ENCODE measurements at places on chromosomes 6 and 20.

DNA sequence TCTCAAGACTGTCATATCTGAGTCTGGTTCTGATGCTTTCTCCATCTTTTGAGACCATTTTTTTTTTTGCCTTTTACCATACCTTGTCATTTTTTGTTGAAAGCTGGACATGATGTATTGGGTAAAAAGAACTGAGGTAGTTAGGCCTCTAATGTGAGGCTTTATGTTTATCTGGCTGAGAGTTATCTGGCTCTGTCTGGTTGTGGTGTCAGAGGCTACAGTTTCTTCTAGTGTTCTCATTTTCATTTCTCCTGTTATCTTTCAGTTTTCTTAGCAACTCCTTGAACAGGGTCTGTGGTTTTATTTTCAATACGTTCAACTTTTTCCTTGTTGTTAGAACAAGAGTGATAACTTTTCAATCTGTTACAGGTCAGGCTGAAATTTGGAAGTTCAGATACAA, 49.2 kb upstream of the ATXN1 start:
- no peak for DNase-seq

DNA sequence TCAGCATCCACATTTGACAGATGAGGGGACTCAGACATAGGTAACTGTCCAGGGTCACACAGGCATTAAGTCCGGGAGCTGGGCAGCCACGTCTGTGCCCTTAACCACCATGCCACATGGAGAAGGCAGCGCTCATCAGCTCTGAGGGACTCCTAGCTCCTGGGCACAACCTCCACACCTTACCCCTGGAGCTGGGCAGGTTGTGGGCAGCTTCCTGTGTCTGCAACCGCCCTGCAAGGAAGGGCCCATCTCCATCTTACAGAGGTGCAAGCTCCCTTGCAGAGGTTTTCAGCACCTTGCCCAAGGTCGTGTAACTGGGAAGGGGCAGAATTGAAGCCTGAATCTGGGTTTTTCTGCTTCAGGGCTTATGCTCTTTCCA, 7.9 kb downstream of the CCDC167 start:
- no peak for DNase-seq

DNA sequence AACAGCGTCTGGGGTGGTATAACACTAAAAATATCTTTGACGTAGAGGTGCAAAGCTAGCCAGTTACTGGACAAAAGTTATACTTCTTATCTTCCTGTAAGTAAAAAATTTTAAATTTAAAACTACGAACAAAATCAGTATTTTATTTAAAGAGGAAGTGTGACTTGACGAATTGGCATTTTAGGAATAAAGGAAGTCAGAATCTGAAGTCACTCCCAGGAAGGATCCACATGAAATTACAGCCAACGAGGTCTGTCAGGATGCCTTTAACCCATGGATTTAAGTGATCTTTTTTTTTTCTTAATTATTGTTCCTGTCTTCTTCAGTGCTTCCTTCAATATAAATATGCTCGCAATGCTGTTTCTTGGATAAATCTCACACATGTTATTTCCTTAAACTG, 27.2 kb upstream of the SNX9 start:
- no peak for DNase-seq

- no peak for DNase-seq
These were observed 151.7 kb downstream of the GRIK2 start for GRCh38 chr6:101545191-101545590.

DNA sequence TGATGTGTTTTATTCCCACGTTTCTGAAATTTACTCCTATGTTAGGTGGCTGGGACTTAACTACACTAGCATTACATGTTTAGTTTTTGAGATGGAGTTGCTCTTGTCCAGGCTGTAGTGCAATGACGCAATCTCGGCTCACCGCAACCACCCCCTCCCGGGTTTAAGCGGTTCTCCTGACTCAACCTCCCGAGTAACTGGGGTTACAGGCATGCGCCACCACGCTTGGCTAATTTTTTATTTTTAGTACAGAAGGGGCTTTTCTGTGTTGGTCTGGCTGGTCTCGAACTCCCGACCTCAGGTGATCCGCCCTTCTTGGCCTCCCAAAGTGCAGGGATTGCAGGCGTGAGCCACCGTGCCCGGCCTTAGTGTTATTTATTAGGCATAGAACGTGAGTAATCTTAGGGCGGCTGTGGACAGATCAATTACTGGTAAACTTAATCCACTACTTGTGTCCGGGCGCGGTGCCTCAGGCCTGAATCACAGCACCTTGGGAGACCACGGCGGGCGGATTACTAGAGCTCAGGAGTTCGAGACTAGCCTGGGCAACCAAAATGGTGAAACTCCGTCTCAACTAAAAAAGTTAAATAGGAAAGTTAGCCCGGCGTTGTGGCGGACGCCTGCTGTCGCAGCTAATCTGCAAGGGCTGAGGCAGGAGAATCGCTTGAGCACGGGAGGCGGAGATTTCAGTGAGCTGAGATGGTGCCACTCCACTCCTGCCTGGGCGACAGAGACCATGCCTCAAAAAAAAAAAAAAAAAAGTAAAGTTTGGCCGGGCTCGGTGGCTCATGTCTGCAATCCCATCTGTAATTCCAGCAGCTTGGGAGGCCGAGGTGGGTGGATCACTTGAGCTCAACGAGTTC, 123.7 kb upstream of the BTN3A2 start:
- DNase-seq = no peak

DNA sequence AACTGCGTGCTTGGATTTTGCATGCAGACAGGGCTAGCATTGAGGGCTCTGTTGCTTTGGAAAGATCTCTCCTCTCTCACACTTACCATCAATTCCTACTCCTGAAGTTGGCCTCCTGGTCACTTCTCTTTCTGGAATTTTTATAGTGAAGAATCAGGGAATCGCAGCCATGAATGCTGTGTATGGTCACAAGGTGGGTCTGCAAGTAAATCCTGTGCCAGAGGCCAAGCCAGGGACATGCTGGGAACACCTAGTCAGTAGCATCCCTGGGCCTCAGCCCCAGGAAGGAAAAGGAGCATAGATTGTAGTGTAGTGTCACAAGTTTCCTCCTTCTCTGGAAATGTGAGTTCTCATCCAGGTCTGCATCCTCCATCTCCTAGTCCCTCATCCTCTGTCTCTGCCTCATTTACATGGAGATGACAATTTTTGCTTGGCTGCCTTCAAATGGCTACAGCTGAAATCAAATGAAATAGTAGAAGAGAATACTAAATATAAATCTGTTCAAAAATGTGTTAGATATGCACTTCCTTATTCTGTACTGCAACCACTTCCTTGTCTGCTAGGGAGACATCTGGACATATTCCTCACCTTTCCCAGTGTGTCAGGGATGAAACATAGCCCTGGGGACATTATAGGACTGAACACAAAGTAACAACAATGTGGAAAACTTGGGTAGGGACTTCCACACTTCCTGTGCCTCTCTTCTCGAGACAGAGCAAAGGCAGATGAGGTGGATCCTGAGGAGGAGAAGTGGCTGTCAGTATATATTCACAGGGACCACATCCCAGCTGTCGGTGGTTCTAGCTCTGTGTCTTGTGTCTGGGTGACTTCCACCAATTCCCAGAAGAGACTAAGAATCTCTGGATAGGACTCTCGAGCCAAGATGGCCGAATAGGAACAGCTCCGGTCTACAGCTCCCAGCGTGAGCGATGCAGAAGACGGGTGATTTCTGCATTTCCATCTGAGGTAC, 17.0 kb downstream of the CST9 start:
- no peak for DNase-seq

- DNase-seq = no peak
These were observed 13.9 kb downstream of the CRISP3 start for GRCh38 chr6:49730251-49730650.

DNA sequence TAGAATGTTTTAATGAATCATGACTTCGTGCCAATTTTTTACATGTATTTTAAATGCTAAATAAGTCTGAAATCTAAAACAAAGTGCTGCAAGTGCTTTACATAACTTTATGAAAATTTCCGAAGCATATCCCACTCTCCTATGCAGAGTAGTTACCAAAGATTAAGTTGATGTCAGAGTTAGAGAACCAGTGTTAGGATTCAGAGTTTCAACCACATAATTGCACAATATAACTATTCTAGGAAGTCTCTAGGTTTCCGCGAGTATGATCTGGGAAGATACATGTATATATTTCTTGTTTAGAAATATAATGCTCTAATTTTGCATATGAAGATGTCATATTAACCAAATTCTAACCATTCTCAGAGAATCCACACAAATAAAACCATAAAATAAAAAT, 74.8 kb downstream of the ASCC3 start:
- no peak for DNase-seq
